ENCODE measurements at places on chromosomes 16 and 17.

DNA sequence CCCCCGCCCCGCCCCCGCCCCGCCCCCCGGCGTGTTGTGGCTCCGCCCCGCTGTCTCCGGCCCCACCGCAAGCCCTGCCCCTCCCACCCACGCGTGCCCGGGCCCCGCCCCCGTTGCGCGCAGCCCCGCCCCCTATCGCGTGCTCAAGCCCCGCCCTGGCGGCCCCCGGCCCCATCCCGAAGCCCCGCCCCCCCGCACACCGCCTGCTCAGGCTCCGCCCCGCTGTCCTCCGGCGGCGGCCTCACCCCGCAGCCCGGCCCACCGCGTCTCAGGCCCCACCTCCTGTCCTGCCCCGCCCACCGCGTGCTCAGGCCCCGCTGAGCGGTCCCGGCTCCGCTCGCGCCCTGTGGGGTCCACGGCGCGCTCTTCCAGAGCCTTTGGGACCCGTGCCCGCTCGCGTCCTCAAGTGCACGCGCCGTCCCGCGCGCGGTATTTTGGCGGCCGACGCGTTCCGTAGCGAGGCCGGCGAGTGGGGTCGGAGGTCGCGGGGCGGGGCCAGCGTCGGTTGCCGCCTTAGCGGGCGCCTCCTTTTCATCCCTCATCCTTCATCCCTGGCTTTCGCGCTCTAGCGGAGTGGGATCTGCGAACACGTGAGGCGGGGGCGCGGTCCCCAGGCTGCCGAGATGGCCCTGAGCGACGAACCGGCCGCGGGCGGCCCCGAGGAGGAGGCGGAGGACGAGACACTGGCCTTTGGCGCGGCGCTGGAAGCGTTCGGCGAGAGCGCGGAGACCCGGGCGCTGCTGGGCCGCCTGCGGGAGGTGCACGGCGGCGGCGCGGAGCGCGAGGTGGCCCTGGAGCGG, at the start of gene TBCD:
TBCD (plus strand) TSS at position 495 of the 800 bp plus-strand sequence; CDS start at position 624, 129 bp downstream.
- DNase-seq: peak; percentile 84

DNA sequence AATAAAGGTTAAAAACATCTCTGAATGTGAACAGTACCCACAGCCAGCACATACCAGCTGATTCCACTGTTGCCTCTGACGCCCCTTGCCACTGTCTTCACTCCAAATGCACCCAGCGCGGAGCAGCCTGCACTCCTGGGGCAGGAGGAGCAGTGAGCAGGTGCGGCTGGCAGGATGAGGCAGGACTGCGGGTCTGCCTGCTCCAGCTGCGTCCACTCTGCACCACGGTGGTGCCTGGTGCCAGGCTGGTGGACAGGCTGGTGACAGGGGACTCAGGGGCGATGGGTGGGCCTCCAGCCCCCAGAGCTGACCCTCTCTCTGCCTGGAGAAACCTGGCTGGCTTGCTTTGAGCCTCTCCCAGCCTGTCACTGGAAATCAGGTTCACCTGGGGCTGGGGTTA, 9.4 kb downstream of the RAB40B start:
- no peak for DNase-seq

GRCh38 chr17:19460700-19461099, 49.7 kb downstream of the RNF112 start:
- DNase-seq: peak; percentile 70

GRCh38 chr17:38453951-38454421, 25.7 kb downstream of the ARHGAP23 start:
- DNase-seq: no peak

- no peak for DNase-seq
These were observed 26.9 kb downstream of the LDHD start for GRCh38 chr16:75089486-75090202.

- DNase-seq: no peak
These were observed 71.6 kb downstream of the PGS1 start for GRCh38 chr17:78449983-78450595.

DNA sequence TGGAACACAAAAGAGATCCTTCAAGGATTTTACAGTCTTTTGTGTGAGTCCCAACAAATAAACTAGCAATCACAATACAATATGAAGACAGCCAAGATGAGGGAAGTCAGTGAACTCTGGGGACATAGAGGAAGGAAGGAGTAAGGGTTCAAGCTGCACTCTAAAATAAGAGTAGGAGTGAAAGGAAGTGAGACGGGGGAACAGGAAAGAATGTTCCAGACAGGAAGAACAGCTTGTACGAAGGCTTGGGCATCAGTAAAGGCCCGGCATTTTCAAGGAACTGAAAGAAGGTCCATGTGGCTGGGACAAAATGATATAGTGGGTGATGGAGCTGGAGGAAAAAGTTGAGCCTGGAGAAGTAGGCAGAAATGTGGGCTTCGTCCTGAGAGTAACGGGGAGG, 4.5 kb downstream of the CCL17 start:
- no peak for DNase-seq

- no peak for DNase-seq
These were observed 394.8 kb downstream of the KCNJ2 start for GRCh38 chr17:70564006-70564620.

DNA sequence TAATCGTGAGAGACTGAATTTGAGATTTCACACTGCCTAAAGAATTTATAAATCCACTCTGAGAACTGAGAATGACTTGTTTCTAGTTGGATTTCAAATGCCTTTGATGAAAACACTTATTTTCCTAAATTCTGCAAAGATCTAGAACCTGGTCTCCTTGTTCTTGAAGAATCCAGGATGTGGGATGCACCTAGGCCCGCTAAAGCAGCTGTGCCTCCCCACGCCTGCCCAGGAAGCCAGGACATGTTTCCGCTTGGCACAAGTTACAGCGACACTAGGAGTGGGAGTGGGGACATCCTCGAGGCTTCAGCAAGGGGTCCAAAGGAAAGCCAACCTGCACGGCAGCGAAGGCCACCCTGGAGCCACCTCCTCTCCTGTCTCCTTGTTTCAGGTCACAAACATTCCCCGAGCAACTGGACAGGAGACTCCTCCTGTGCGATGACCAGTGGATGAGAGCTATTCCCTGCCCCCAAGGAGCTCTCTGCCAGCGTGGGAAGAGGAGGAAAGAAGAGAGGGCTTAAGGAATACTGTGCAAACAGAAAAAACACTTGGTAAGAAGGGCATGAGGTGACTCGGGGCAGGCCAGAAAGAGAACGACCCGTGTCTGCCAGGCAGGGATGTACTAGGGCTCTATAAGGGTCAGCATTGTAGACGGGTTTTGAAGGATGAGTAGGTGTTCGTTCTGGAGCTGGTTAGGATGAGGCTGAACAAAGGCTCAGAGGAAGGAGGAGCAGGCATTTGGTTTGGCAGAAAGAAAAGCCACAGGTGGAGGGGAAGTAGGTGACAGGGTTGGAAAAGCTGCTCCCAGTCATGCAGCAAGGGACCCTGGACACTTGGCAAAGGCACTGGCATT, 11.1 kb downstream of the VAC14 start:
- no peak for DNase-seq

DNA sequence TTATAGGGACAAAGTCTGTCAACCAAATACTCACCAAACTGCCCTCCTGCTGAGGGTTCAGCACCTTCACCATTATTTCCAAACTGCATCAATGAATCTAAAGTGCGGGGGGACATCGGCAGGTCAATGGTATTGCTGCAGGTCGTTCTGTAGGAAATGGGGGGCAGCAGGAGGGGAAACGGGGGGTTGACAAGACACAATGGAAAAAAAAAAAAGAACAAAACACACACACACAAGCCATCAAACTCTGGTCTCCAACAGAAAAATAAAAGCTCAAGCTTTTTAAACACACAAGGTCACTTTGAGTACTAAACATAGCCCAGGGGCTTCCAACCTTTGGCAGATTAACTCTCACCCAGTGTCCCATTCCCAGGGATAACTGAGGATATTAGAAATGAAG, 28.5 kb downstream of the STAT5A start:
- no peak for DNase-seq

- DNase-seq: no peak
These were observed 224 bp upstream of the NHERF1 start for GRCh38 chr17:74748279-74748528.

DNA sequence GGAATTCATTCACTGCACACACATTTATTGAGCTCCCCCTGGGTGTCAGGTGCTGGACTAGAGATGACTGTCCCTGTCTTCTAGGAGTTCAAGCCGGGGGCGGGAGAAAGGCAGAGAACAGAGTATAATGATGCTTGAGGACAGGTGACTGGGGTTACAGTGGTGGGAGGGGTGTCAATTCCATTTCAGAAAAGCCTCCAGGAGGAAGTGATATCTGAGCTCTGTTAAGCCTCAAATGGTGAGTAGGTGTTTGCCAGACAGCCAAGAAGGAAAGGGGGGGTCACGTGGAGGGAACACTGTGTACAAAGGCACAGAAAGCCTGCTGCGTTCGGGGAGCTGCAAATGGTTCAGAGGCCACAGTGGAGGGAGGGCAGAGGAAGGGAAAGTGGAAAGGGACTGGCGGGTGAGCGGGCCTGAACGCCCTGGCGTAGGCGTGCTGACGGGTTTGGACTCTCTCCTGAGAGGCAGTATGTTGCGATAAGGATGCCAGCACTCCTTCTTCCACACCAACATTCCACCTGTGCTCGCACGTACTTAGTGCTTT, 9.7 kb upstream of the NXPH3 start:
- DNase-seq: peak; percentile 52

GRCh38 chr16:31393056-31393455, at the start of gene ITGAD:
Gene ITGAD, plus strand, starts transcription at chr16:31393335. Its CDS starts 26 bp downstream, at chr16:31393361.
- DNase-seq: no peak

DNA sequence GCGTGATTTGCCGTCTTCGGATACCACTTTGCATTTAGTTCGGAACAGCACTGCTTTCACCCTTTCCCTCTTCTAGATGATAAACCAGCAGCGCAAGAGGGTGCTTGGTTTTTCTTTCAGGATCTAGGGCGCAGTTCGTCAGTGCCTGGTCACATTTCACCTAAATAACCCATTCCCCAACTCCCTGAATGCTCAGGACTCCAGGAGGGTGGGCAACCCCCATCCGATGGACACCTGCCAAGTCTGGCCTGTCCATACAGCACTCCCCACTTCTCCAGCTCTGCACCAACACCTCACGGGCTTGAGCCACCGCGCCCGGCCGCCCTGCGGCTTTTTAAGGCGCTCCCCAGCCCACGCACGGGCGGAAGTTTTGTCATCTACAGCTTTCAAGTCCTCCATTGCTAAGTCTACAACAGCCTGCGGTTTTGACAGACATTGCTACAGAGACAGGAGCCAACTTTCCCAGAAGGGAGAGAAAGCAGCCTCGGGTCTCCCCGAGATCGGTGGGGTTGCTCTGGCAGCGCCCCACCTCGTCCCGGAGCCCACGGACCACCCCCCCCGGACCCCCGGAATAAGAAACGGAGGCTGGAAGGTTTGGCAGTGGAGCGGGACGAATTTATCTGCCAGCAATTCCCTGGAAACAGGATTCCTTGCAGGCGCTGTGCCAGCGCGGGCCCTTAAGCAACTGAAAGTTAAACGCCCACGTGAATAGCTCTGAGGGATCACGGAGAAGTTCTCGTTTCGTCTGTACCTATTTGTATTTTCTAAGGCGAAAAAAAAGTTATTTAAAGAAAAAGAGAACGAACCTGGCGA, 38.6 kb upstream of the SLFN13 start:
- DNase-seq: no peak

DNA sequence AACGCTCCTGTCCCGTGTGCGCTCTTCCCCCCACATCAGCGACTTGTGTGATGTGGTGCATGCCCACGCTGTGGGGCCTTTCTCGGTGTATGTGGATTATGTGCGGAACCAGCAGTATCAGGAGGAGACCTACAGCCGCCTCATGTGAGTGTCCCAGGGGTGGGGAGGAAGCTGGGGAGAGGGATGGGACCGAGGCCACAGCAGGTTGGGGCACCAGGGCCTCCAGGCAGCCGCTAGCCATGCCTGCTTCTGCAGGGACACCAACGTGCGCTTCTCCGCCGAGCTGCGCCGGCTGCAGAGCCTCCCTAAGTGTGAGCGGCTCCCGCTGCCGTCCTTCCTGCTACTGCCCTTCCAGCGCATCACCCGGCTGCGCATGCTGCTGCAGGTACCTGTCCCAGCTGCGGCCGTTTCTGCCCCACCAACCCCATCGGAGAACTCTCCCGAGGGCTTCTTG, 5.8 kb downstream of the ARHGEF15 start:
- no peak for DNase-seq

DNA sequence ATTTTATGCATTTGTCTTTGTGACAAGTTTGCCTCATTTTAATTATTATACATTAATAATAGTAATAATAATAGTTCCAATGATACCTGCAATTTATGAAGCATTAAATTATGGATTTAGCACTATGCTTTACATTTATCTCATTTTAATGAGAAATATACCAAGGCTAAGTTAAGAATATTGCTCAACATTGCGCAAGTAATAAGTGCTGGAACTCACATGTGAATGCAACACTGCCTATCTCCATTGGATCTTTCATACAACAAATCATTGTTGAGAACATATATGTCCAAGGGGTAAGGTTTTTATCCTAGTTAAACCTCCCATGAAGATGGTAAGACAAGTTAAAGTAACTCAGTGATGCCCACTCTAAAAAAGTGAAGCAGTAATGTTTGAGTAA, 703.7 kb upstream of the SOX9 start:
- DNase-seq: no peak

GRCh38 chr17:37124821-37125173, 176.0 kb downstream of the AATF start:
- no peak for DNase-seq

DNA sequence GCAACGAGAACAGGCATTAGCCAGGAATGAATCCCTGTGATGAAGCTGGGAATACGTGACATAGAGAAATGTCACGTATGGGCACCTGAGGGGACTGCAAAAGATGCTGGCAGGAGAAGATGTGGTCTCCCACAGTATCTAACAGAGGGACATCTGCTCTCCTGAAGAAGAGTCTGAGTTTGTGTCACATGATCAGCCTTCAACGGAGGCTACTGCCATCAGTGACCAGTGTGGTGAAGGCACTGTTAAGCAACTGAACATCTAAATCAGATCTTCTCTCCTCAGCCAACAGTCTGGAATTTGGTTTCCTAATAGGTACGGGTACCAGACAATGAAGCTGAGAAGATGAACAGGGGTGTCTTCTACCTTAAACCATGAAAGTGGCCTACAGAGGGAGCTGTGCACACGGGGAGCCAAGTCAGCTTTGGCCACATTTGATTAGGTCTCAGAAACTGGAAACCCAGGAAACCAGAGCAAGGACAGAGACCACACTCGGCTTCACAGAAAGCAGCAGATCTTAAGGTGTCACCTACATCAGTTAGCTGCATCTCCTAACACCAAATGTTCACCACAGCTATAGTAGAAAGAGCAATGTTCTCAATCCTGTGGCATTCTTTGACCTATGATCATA, 41.8 kb downstream of the BRD7 start:
- no peak for DNase-seq

- DNase-seq: no peak
These were observed 152.1 kb downstream of the PHKB start for GRCh38 chr16:47613251-47613650.

GRCh38 chr17:59266745-59267144, 46.4 kb downstream of the GDPD1 start:
- no peak for DNase-seq
